ENCODE measurements at places on chromosomes 12 and 14.

- DNase-seq, result no peak
Measured at GRCh38 chr12:28177461-28177860, 12.8 kb upstream of the CCDC91 start.

DNA sequence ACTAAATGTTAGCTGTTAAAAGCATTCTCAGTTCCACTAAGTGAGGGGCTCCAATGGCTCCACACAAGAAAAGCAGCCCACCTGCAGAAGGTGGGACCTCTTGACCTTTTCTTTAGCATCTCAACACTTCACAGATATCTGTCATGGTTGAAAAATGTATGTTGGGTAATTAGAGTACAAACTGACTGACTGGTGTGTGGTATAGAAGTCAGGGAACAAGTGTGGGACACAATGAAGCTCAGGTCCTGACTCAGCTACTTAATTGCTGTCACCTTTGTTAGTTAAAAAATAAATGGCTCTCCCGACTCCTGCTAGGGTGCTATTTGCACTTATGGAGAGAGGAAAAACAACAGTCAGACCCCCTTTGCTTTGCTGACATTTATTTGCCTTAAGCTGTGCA is 299.0 kb downstream of the TTC6 start:
- peak; percentile 54 for DNase-seq

DNA sequence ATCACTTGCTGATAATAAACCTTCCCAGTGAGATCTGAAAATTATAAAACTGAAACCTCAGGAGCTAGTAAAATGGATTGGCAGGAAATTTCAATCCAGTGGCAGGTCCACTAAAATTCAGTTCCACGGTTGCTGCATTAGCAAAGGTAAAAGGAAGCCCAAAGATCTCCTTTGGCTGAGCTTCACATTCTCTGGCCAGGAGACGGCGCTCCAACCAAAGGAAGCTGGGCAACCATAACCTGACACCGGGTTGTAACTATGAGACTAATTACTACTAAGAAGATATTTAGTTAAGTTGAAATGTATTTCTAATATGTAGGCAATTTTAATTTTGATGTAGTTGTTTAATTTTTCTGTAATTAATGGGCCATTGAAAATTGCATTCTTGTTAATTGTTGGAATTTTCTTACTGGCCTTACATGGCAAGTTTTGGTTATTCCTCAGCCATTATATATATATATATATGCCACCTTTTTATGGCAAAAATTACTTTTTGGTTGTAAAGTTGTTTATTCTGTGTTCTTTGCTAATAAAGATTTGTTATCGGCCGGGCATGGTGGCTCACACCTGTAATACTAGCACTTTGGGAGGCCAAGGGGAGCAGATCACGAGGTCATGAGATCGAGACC is 17.0 kb downstream of the OR8S1 start:
- DNase-seq, result peak; percentile 26

DNA sequence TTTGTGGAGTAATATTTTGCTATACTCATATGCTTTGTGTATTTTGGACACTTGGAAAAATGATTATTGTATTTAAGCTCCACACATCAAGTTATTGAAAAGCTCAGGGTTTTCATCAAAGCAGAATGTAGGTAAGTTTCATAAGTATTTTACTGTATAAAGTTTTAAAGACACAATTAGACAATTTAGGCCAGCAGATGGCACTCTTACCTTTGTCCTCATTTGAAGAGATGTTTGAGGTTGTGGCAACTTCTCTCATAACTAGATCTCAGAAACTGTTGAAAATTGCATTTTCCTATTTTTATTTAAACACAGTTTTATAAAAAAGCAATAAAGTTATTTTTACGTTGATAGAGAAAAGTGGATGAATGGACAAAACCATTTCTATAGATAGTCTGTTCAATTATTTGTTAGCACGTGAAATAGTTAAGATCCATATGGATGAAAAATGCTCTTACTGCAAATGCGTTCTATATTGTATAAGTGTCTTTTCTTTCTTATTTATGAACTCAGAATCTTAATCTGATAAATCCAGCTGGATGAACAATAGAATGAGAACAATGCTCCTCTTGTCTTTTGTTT is 300.0 kb downstream of the AEBP2 start:
- peak; percentile 69 for DNase-seq

- no peak for DNase-seq
Measured at GRCh38 chr12:6444704-6445688, at the start of gene CD27. Gene CD27 (plus strand): TSS chr12:6444955. CDS start chr12:6445096, 141 bp downstream.

DNA sequence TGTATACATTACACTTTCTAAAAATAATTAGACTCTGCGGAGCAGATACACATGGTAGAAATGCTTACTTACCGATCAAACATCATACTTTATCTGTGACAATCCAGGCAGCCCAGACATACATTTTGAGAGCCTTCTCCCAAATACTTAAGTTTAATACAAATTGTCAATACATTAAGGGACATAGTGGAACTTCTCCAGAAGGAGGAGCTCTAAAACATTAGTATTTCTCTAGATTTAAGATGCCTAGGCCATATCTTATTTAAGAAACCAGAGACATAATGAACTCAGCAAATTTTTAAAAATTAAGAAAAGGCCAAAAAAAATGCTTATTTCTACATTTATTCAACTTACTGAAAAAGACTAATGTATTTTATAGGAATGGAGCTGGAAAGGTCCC is 16.1 kb downstream of the ACSM4 start:
- DNase-seq, result no peak

DNA sequence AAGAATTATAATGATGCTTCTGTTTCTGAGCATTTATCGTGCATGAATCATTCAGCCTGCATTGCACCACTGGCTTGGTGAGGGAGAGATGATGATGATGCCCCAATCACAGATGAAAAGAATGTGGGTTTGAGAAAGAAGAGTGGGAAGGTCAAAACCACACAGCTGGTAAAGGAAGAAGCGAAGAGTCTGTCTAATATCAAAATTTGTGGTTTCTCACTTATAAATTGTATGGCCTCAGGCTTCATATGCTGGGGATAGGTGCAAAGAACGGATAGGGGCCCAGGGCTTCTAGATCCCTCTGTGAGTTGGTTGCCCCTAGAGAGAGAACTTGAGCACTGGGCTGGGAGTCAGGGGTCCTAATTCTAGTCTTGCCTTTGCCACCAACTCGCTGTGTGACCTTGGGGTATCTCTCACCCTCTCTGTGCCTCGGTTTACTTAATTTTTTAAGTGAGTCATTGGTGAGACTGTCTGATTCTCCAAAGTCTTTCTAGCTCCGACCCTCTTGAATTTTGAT is 2.2 kb downstream of the OASL start:
- DNase-seq, result no peak

DNA sequence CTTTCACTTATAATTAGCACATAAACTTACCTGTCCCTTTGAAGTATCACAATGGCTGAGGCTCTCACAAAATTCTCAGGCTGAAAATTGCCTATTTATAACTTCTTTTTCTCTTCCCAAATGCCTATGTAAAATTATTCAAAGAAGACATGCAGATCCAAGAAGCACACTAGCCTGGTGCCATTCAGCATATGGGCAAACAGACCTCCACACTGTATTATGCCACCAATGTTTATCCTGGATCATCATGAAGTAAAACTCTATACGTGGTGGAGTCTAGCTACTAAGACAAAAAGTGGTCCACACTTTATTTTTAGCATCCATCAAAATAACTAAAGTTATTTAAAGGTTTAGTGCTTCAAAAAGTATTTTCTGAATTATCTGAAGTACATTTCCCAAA is 15.8 kb downstream of the TC2N start:
- no peak for DNase-seq

DNA sequence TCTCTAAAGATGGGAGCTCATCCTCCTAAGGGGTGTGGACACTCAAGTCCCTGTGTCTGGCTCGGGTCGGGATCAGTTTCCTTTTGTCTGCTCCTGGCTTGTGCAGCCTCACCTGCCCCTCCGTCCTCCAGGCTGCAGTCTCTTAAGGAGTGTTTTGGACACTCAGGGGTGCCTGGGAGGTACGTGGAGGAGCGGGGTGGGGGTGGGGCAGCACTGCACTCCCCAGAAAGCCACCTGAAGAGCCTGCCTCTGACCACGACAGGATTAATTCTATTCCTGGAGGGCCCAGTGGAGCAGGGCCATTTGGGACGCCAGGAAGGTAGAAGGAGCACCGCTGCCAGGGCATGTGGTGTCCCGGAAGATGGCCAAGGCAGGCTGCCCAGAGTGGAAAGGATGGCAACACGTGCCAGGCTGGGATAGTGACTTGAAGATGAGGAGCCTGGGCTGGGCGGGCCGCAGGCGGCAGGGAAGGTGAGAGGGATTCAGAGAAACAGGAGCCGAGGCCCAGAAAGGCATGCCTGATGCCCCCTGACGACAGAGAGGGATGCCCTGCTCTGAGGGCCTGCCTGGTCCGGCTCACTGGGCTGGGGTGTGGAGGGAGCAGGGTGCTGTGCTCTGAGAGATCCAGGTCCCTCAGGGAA is 14.8 kb upstream of the LRTM2 start:
- DNase-seq, result no peak

DNA sequence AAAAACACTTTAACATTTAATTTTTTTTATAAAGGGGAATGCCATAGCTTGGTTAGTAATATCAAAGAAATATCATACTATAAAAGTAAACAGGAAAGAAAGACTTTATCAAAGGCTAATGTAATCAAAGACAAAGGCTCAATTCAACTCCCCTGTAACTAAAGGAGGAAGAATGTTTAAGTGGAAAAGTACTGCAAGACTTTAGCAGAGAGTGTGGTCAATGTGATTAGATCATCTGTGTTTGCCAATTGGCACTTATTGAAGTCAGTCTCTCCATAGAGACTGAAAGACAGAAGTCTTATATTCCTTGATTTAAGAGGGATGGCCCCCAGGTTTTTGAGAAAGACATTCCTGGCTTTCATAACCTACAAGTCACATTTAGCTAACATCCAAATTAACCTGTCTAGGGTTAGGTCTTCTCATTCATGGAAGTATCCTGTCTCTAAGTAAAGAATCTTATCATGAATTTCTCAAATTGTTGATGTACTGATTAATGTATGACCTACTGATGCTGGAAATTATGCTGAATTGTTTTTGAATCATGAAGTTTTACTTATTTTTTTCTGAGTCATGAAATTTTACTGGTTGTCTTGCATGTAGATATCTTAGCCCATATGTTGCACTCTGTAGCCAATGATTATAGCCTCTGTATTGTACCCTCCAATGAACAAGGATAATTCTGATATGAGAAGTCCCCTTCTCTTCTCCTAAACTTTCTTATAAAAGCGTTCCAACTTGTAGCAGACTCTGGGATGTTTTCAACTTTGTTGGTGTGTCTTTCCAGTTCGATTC is 65.4 kb downstream of the ATXN7L3B start:
- no peak for DNase-seq

DNA sequence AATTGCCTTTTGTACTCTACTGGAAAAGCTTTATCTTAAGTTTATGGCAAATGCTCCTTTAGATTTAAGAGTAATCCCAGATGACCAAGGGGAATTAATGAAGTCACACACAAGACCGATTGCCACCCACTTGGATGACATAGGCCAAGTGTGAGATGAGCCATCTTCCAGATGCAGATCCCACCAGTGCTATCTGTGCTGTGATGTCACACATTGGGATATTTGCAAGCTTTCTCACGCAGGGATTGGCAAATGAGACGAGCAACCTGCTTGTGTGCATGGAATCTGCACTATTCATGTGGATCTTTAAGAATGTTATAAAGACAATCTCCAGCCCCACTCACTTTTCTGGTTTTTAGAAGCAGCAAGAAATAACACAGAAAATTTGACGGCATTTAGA is 602.1 kb upstream of the TMEM132C start:
- DNase-seq, result no peak

- peak; percentile 73 for DNase-seq
Measured at GRCh38 chr12:95790033-95790916, at the start of gene NTN4. Gene NTN4 (minus strand): TSS chr12:95790764. CDS start chr12:95790309, 455 bp downstream.

DNA sequence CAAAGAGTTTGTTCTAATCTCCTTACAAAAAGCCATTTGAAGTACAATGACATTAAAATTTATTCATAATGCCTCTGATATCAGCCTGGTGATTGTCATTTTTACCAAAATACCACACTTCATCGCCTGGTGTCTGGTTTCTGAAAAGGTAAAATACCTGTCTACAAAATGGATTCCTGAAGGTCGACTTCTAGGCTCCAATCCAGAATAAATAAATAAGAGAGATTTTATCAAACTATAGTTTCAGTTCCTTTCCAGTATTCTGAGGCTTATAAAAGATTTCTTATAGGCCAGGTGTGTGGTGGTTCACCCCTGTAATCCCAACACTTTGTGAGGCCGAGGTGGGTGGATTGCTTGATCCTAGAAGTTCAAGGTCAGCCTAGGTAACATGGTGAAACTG is 340.7 kb downstream of the SLC16A7 start:
- DNase-seq, result no peak

GRCh38 chr12:24821691-24822090 is 127.2 kb downstream of the BCAT1 start:
- DNase-seq, result no peak

GRCh38 chr14:68911594-68912227 is 67.4 kb downstream of the ACTN1 start:
- DNase-seq, result peak; percentile 88

- DNase-seq, result no peak
Measured at GRCh38 chr14:74570696-74571095, 41.3 kb downstream of the LTBP2 start.

GRCh38 chr12:101829639-101830366 is 956 bp downstream of the GNPTAB start:
- no peak for DNase-seq

DNA sequence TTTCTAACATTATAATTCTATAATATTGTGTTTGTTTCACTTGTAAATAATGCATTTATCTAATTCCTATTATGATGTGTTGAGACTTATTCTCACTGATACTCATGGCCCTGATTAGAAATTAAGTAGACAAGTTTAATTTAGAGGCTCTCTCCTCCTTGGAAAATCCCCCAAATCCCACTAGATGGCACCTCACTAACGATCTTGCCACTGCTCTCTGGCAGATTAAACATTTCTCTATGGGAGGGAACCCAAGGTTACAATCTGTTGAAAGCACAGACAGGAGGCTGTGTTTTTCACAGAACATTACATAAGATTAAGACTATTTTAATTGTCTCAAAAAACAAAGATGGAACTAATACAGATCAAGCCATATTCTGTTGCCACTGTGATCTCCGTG is 318.7 kb downstream of the LRFN5 start:
- DNase-seq, result peak; percentile 71

DNA sequence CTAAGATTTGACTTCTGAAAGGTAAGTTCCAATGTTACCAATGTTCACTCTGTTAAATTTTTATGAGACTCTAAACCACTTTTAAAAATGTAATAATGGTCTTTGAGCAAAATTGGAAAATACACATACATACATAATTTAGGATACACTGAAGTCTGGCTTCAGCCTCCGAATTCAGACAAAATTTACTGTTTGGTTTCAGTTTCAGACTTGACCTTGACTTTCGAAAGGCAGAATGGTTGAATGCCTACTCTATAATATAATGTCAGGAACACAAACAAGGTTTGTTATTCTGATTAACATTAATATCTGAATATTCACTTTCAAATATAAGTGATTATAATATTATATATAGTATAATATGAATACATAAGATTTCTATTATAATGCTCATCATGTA is 74.1 kb upstream of the KRAS start:
- no peak for DNase-seq

GRCh38 chr12:50087995-50088394 is 2.9 kb downstream of the SMARCD1 start:
- DNase-seq, result no peak

GRCh38 chr12:5456906-5457305 is 25.0 kb downstream of the NTF3 start:
- DNase-seq, result no peak
